Astrocyte of the cerebellum (primary cell): ENCODE measurements at places on chromosomes 12 and 14.

DNA sequence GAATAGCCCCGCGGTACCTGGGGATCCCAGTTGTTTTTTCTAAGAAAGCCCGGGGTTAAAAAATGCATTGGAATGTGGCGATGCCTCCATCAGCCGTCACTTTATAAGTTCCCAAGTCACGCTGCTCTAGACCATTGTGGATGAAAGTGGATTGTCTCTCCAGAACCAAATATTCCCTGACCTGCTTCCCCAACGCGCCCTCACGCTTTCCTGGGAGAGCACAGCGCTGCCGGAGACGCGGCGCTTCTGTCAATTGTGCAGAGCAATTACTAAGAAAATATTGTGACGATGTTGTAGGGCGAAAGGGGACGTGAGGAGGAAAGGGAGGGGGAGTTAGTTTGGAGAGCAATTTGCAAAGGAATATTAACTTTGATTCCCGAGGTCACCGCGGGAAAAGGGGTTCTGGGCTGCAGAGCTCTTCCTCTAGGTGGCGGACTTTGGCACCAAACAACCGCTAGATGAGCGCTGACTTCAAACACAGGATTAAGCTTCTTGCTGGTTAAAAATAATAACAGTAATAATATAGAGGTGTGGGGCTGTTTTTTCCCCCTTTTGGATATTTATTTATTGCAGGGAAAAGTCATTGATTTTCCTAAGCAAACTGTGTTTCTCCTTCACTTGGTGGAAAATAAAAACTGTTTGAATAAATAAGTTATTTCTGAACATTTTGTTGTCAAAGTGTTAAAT is 9.6 kb upstream of the FOXG1 start:
- DNase-seq, result peak; percentile 52

GRCh38 chr12:25957793-25958427 is 572 bp upstream of the RASSF8 start:
- no peak for DNase-seq

DNA sequence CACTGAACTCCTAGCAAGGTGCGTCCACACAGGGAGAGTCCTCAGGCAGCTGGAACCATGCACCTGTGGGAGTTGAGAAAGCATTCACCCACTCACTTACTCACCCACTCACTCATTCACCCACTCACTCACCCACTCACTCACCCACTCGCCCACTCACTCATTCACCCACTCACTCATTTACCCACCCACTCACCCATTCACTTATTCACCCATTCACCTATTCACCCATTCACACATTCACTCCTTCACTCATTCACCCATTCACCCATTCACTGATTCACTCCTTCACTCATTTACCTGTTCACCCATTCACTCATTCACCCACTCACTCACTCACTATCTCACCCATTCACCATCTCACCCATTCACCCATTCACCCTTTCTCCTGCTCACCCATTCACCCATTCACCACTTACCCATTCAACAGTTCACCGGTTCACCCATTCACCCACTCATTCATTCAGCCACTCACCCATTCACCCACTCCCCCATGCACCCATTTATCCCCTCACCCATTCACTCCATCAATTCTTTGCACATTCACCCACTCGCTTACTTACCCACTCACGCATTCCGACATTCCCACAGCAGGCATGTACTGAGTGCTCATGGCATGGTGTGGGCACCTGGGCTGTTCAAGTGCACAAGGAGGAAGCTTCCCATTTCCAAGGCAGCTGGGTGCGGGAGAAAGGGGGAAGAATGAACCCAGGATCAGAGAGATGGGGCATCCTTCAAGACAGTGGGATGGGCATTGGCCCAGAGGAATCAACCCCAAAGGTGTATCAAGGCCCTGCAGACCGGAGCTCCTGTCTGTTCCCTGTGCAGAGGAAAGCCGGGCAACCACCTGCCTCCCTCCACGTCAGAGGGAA is 135.2 kb upstream of the C14orf180 start:
- no peak for DNase-seq

DNA sequence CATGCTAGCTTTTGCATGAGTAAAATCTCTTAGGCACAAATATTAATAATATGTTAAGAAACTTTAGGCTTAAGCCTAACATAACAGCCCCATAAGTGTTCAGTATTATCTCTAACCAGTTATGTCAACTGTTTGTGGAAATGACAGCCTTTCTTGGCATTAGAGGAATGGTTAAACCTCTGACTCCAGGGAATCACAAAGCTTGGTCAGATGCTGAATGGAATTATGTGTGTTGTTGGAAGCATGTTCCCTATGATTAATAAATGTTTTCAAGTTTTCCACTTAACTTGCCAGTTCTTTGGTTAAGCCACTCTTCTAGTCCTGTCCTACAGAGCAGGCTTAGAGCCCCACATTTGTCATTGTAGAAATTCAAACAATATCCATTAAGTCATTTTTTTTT is 17.0 kb downstream of the PSEN1 start:
- DNase-seq, result peak; percentile 56

DNA sequence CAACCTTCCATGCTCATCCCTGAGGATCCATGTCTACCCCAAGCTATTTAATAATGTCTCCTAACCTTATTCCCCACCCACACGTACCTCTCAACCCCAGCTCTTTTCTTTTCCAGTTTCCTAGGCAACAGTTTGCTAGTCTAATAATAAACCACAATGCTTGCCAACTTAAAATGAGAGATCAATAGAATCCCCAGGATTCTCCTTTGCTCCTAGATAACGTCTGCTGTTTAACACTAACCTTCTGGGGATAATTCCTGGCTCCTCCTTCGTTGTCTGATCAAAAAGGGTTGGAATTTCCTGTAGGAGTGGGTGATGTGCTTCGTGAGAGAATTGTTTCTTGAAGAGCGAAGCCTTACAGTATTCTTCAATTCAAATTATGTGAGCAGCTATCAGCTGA is 42.2 kb upstream of the DBX2 start:
- DNase-seq, result no peak

- no peak for DNase-seq
Observed at GRCh38 chr12:57731411-57732080, 7.0 kb downstream of the AGAP2 start.

- no peak for DNase-seq
Observed at GRCh38 chr14:51131516-51131915, 36.6 kb upstream of the TRIM9 start.

GRCh38 chr12:80966001-80966400 is 28.3 kb upstream of the LIN7A start:
- DNase-seq, result no peak

GRCh38 chr12:56581418-56582145 is 48.5 kb downstream of the BAZ2A start:
- no peak for DNase-seq

GRCh38 chr12:40331886-40332285 is 107.1 kb downstream of the LRRK2 start:
- no peak for DNase-seq

- DNase-seq, result peak; percentile 49
Observed at GRCh38 chr14:21308479-21309237, 28.8 kb downstream of the RPGRIP1 start.

GRCh38 chr14:95085321-95085720 is 72.0 kb downstream of the DICER1 start:
- no peak for DNase-seq

- no peak for DNase-seq
Observed at GRCh38 chr14:28365510-28365909, 401.1 kb upstream of the FOXG1 start.

GRCh38 chr14:80977221-80977620 is 21.8 kb downstream of the TSHR start:
- no peak for DNase-seq

- no peak for DNase-seq
Observed at GRCh38 chr12:111283966-111284365, 84.9 kb downstream of the PHETA1 start.
